Lower lobe of right lung (tissue), 2 donors: ENCODE measurements at places on chromosomes 7 and 10. TPM values are rescaled to one million over a fixed set of nuclear protein-coding genes. Genes with fewer than 3 reads are reported as not detected.

The MUC3A gene
- total RNA-seq = 1.7 TPM

GRCh38 chr7:90216771-90217170, 5.2 kb downstream of the STEAP2 start:
- DNase-seq = no peak

DNA sequence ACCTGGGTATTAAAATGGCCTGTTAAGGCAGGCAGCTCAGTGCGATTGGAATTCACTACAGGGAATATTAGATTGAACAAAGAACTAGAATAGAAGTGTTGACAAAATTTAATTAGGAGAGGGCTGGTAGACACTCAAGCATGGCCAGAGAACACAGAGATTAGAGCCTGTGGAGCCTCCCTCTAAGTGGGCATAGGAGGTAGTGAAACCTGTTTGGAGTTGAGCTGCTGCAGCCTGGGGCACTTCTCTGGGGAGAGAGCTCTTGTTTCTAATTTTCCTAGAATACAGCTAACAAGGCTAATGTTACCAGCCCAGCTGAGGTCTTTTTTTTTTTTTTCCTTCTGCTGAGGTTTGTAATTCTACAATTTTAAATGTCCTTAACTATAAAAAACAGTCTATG, 46.4 kb downstream of the TMEM168 start:
- DNase-seq = no peak

DNA sequence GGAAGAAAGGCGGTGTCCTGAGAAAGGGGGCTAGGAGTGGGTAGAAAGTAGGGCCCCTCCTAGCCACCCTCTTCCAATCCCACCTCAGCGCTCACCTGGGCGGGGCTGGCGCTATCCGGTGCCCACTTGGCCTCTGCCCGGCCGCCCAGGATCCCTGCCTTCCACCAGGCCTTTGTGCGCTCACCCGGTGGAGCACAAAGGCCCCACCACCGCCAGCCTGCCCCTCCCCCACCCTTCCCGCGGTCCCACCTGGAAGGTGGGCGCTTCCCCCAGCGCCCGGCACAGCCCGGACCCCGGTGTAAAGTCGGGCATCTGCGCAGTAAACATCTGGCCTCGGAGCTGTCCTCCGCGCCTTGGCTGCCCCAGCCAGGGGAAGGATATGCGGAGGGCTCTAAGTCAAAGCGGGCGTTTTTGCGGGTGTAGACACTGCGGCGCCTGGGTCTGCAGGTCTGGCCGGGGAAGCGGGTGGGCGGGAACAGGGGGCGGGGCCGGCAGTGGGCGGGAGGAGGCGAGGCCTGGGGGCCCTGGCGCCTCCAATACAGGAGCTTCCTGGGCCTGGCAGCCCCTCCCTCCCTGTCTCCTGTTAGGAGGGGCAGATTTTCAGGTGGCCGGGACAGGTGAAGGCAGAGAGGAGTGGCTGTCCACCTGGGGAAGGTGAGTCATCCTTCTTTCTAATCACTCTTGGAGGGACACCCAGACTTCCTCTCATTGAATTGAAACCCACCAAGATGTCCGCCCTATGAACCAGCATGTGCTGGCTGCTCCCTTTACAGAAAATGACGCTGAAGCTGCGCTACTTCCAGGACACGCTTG, 49.3 kb downstream of the PNLIPRP2 start:
- no peak for DNase-seq
